ENCODE measurements at places on chromosomes 7 and 10. TPM values are rescaled to one million over a fixed set of nuclear protein-coding genes. Genes with fewer than 3 reads are reported as not detected.

DNA sequence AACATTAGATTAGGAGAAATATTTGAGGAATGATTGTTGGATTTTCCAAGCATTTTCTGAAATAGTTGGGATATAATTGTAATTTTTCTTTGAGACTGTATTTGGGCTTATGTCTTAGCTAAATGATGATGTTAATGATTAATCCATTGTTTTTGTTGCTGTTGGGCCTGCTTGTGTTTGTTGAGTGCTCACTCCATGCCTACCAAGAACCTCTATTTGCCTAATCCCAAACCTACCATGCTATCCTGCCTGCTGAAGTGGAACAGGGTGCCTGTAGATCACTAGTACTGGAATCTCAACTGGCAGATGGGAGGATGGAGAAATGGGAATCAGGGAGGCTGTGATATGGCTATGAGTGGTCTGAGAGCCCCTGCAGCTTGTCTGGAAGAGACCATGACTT is 565.5 kb downstream of the SORCS3 start:
- DNase-seq = no peak
- no peaks in the 10 kb centered on the region for H3K4me1 ChIP-seq
- H3K27ac ChIP-seq = no peak overlapping the region
- no peaks in the 10 kb centered on the region for H3K27me3 ChIP-seq
- no peak overlapping the region for H3K4me3 ChIP-seq
- H3K36me3 ChIP-seq = no peaks in the 10 kb centered on the region

GRCh38 chr7:155808549-155809331 is 3.5 kb downstream of the SHH start:
- H3K27me3 ChIP-seq = peaks cover 98% of the 10 kb centered on the region
- no peaks in the 10 kb centered on the region for H3K36me3 ChIP-seq
- peaks cover 72% of the 10 kb centered on the region for H3K4me1 ChIP-seq
- peak overlapping the region; percentile 86 for H3K27ac ChIP-seq
- H3K4me3 ChIP-seq = peak overlapping the region; percentile 54

- H3K27ac ChIP-seq = no peak overlapping the region
- no peak overlapping the region for H3K4me3 ChIP-seq
- no peak for DNase-seq
- peaks cover 9% of the 10 kb centered on the region for H3K27me3 ChIP-seq
- H3K36me3 ChIP-seq = no peaks in the 10 kb centered on the region
These were observed 121.5 kb upstream of the PLPP4 start for GRCh38 chr10:120335553-120335952.

DNA sequence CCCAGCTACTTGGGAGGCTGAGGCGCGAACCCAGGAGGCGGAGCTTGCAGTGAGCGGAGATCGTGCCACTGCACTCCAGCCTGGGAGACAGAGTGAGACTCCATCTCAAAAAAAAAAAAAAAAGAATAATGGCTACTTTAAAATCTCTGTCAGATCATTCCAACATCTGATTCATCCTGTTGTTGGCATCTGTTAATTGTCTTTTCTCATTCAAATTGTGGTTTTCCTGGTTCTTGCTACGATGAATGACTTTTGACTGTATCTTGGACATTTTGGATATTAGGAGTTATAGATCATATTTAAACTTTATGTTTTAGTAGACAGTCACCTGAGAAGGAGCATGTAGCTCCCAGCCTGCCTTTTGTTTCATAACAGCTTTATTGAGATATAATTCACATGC is 8.5 kb downstream of the TPST1 start:
- H3K4me1 ChIP-seq = no peaks in the 10 kb centered on the region
- H3K27me3 ChIP-seq = no peaks in the 10 kb centered on the region
- no peak overlapping the region for H3K4me3 ChIP-seq
- no peak overlapping the region for H3K27ac ChIP-seq

- peaks cover 35% of the 10 kb centered on the region for H3K4me1 ChIP-seq
- no peak overlapping the region for H3K27ac ChIP-seq
- no peaks in the 10 kb centered on the region for H3K27me3 ChIP-seq
- DNase-seq = no peak
- H3K36me3 ChIP-seq = no peaks in the 10 kb centered on the region
These were observed 29.0 kb downstream of the GSTO2 start for GRCh38 chr10:104297697-104298660.

DNA sequence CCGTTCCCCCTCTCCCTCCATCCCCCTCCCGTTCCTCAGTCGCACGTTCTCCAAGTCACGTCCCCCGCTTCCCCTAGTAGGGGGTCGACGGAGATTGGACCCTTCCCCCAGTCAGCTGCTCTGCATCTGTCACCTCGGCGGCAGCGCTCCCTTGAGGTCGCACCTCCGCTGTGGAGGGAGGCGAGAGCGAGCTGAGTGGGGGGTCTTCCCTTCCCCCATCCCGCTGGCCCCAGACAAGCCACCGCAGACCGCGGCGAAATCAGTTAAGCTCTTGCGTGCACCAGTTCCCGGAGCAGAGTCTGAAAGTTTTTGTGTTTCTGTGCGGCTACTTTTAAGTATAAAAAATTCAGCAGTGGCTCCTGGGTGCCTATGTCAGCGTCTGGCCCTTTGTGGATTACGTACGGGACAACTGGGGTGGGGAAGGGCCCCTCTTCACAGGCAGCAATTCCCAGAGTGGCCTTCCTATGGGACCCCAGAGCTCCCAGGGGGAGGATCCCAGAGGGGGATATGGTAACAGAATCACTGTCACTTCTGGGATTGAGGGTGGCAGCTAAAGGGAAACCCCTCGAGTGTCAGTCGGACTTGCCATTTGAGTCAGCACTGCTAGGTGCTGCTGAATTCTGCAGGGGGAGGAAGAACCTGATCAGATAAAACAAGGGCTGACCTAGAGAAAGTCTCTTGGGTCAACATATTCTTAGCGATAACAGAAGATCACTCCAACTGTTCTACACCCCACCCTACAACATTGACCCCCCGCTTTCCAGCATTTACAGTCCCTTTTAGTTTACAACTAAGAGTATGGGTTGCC is 12.5 kb upstream of the DDIT4 start:
- peak overlapping the region; percentile 59 for H3K4me3 ChIP-seq
- no peaks in the 10 kb centered on the region for H3K27me3 ChIP-seq
- no peaks in the 10 kb centered on the region for H3K36me3 ChIP-seq
- H3K27ac ChIP-seq = peak overlapping the region; percentile 92
- H3K4me1 ChIP-seq = peaks cover 65% of the 10 kb centered on the region

GBX1 gene
- not detected for total RNA-seq

DNA sequence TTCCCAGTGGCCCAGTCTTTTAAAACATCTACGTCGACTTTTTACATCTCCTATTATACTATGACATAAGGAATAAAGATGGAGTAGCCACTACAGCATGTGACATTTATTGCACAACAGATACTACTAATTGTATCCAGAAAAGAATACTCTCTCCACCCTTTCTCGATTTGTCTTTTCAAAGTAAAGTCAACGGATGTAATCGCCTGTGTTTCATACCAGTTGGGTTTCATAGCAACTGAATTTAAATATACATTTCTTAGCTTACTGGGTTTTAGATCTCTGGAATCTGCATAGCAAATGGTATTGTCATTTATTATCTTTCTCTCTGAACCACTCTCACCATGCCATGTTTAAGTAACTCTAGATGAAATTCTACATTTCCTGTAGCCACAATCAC is 86.4 kb upstream of the TRIL start:
- H3K4me1 ChIP-seq = no peaks in the 10 kb centered on the region
- H3K4me3 ChIP-seq = no peak overlapping the region
- H3K36me3 ChIP-seq = no peaks in the 10 kb centered on the region
- H3K27me3 ChIP-seq = no peaks in the 10 kb centered on the region

DNA sequence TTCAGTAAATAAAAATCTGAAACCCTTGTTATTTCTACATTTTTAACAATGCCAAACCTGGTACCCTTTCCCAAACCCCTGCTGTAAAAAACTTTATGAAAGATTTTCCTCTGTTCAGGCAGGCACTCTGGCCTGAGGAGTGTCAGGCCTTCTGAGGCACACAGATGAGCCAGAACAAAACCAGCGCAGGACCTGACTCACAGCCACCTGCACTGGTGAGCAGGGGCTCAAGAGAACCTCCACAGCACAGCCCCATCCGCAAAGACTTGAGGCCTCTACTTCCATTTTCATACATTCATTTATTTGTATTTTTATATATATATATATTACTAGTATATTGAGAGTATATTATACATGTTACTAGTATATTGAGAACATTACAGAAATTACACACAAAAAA is 49.4 kb downstream of the COBL start:
- no peaks in the 10 kb centered on the region for H3K36me3 ChIP-seq
- DNase-seq = no peak
- peaks cover 10% of the 10 kb centered on the region for H3K4me1 ChIP-seq
- H3K4me3 ChIP-seq = no peak overlapping the region

USP54 gene
- total RNA-seq = 97.4 TPM

DNA sequence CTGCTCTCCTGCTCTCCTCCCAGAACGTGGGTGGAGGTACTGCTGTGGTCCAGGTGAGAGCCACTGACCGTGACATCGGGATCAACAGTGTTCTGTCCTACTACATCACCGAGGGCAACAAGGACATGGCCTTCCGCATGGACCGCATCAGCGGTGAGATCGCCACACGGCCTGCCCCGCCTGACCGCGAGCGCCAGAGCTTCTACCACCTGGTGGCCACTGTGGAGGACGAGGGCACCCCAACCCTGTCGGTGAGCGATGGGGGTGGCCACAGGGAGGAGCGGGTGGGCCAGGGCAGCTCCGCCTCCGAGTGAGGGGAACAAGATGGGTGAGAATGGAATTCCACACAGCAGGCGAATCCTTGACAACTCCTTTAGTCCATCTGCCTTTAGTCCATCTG is 22.1 kb upstream of the C10orf105 start:
- H3K27ac ChIP-seq = no peak overlapping the region
- no peaks in the 10 kb centered on the region for H3K27me3 ChIP-seq
- no peak for DNase-seq

GRCh38 chr10:75179657-75180177 is 30.9 kb upstream of the VDAC2 start:
- no peak for DNase-seq
- H3K27ac ChIP-seq = no peak overlapping the region
- no peaks in the 10 kb centered on the region for H3K27me3 ChIP-seq
- H3K4me3 ChIP-seq = no peak overlapping the region
- no peaks in the 10 kb centered on the region for H3K4me1 ChIP-seq
- H3K36me3 ChIP-seq = peaks cover 6% of the 10 kb centered on the region

DNA sequence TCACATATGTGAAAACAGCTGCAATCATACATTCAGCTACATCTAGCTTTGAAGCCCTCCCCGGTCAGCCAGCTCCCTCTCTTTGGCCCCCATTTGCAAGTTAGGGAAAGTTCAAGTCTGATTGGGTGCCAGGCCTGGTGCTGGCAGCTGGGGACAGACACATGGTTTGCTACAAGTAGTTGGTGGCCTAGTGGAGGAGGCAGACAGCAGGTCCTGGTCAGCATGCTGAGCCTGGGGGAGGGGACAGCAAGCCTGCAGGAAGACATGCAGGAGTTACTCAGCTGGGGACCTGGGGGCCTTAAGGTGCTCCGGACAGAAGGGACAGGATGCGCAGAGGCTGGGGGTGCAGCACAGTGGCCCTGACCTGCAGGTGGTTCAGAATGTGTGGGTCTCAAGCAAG is 956.9 kb upstream of the ZNF722 start:
- no peak overlapping the region for H3K4me3 ChIP-seq
- no peaks in the 10 kb centered on the region for H3K36me3 ChIP-seq
- H3K27me3 ChIP-seq = no peaks in the 10 kb centered on the region
- DNase-seq = no peak

DNA sequence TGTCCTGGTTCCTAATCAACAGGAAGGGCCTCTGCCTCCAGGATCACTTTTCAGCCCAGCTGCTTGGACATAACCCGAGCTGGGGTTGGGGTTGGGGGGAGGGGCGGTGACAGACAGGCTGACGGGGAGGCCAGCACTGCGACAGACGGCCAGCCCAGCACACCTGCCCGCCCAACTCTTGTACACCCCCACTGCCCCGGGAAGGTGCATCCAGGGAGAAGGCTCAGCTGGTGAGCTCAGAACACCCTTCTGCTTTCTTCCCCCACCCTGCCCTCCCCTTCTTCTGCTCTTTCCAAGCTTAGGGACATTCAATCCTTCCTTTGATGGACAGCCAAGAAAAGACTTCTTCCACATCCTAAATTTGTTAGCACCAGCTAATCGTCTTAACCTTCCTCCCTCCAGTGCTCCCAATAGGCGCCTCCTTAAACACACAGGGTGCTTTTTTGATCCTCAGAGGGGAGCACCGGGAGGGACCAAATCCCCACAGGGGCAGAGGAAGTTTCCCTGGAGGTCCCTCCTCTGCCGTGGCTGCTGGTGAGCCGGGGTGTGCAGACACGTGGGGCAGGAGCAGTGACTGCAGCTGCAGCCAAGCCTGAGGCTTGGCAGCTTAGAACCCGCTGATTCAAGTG is 44.7 kb downstream of the COL13A1 start:
- peaks cover 4% of the 10 kb centered on the region for H3K27me3 ChIP-seq
- no peak overlapping the region for H3K27ac ChIP-seq
- H3K36me3 ChIP-seq = no peaks in the 10 kb centered on the region
- peaks cover 10% of the 10 kb centered on the region for H3K4me1 ChIP-seq
- no peak overlapping the region for H3K4me3 ChIP-seq
- no peak for DNase-seq

- H3K4me1 ChIP-seq = peaks cover 18% of the 10 kb centered on the region
- H3K36me3 ChIP-seq = peaks cover 19% of the 10 kb centered on the region
- no peak for DNase-seq
- no peak overlapping the region for H3K27ac ChIP-seq
These were observed 3.3 kb downstream of the IMMP2L start for GRCh38 chr7:111558991-111559390.

- H3K4me3 ChIP-seq = no peak overlapping the region
- no peaks in the 10 kb centered on the region for H3K4me1 ChIP-seq
- no peaks in the 10 kb centered on the region for H3K27me3 ChIP-seq
These were observed 49.7 kb downstream of the COL17A1 start for GRCh38 chr10:104036069-104036384.

KRIT1 gene
- 49.0 TPM for total RNA-seq

PDE6C gene
- not detected for total RNA-seq

DNA sequence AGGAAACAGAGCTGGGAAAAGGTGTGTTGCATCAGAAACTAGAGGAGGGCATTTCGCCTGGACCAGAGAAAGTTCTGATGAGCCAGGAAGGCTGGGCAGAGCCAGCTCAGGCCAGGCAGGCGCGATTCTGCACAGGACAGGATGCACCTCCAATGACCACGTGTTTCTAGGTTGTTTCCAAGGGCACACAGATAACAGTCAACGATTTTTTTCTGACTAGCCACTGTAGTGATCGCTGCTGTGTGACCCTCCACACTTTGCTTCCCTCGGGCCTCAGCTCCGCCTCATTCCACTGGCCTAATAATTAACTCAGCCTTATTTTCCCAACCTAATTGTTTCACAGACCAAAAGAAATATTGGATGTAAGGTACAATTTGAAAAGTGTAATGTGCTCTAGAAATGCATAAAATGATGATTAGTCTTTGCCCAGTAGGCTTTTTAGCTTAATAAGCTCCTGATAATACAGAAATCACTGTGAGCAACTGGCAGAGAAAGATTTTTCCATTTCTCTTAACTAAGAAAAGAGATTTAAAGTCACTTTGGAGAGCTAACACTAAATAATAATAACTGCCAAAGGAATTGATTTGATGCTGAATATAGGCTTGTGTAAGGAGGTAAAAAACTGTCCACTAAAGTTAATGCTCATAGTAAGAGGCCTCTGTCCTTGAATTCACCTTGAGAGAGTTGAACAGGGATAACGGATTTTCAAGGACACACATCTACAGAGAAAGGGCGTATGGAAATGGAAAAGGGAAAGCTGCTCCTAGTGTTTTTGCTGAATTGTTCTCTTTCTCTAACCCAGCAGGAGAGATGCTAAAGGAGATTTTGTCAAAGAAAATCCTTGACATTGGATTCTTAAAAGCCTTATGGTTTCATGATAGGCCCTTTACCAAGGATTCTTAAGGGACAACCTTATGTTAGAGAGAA is 291.0 kb upstream of the C7orf33 start:
- no peaks in the 10 kb centered on the region for H3K36me3 ChIP-seq
- H3K4me3 ChIP-seq = no peak overlapping the region
- no peaks in the 10 kb centered on the region for H3K4me1 ChIP-seq
- H3K27me3 ChIP-seq = no peaks in the 10 kb centered on the region

PDE1C gene
- total RNA-seq = 15.5 TPM

ASL gene
- 48.7 TPM for total RNA-seq
